Glutamatergic neuron (in vitro differentiated cells): ENCODE measurements at places on chromosomes 6 and 20. TPM values are rescaled to one million over a fixed set of nuclear protein-coding genes. Genes with fewer than 3 reads are reported as not detected.

TP53TG5 gene
- total RNA-seq: not detected

APCDD1L gene
- total RNA-seq: not detected

- peaks cover 11% of the 10 kb centered on the region for H3K27me3 ChIP-seq
- H3K4me3 ChIP-seq: peak overlapping the region; percentile 74
- no peaks in the 10 kb centered on the region for H3K36me3 ChIP-seq
These were observed 672 bp downstream of the SIRPA start for GRCh38 chr20:1895674-1896483.

- DNase-seq: peak; percentile 62
- no peak overlapping the region for H3K4me3 ChIP-seq
- H3K4me1 ChIP-seq: no peaks in the 10 kb centered on the region
- no peaks in the 10 kb centered on the region for H3K27me3 ChIP-seq
- H3K36me3 ChIP-seq: no peaks in the 10 kb centered on the region
- no peak overlapping the region for H3K27ac ChIP-seq
These were observed 208.8 kb downstream of the RNF144B start for GRCh38 chr6:18595774-18596530.

- H3K36me3 ChIP-seq: no peaks in the 10 kb centered on the region
- no peaks in the 10 kb centered on the region for H3K27me3 ChIP-seq
- DNase-seq: no peak
These were observed 91.2 kb upstream of the ADTRP start for GRCh38 chr6:11869672-11870340.

- DNase-seq: no peak
- H3K27ac ChIP-seq: no peak overlapping the region
- H3K36me3 ChIP-seq: no peaks in the 10 kb centered on the region
- no peak overlapping the region for H3K4me3 ChIP-seq
- H3K4me1 ChIP-seq: peaks cover 3% of the 10 kb centered on the region
These were observed 157.8 kb upstream of the TSHZ2 start for GRCh38 chr20:52814371-52814770.

GRCh38 chr20:21554376-21554890 lies 40.6 kb upstream of the NKX2-2 start:
- no peaks in the 10 kb centered on the region for H3K4me1 ChIP-seq
- H3K27me3 ChIP-seq: no peaks in the 10 kb centered on the region
- H3K27ac ChIP-seq: no peak overlapping the region
- DNase-seq: no peak
- H3K36me3 ChIP-seq: no peaks in the 10 kb centered on the region

- H3K36me3 ChIP-seq: no peaks in the 10 kb centered on the region
- DNase-seq: no peak
- no peaks in the 10 kb centered on the region for H3K27me3 ChIP-seq
- H3K4me3 ChIP-seq: no peak overlapping the region
- no peak overlapping the region for H3K27ac ChIP-seq
These were observed 9.1 kb downstream of the ZNF292 start for GRCh38 chr6:87164506-87164905.

DNA sequence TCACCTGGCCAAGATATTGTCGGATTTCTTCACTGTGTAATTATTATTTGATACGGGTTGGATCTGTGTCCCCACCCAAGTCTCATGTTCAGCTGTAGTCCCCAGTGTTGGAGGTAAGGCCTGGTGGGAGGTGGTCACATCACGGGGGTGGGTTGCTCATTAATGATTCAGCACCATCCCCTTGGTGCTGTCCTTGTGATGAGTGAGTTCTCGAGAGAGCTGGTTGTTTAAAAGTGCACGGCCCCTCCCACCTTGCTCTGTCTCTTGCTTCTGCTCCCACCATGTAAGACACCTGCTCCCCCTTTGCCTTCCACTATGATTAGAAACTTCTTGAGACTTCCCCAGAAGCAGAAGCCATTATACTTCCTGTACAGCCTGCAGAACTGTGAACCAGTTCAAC lies 173.9 kb upstream of the PMEPA1 start:
- H3K4me1 ChIP-seq: peaks cover 19% of the 10 kb centered on the region
- DNase-seq: no peak
- no peak overlapping the region for H3K4me3 ChIP-seq

DNA sequence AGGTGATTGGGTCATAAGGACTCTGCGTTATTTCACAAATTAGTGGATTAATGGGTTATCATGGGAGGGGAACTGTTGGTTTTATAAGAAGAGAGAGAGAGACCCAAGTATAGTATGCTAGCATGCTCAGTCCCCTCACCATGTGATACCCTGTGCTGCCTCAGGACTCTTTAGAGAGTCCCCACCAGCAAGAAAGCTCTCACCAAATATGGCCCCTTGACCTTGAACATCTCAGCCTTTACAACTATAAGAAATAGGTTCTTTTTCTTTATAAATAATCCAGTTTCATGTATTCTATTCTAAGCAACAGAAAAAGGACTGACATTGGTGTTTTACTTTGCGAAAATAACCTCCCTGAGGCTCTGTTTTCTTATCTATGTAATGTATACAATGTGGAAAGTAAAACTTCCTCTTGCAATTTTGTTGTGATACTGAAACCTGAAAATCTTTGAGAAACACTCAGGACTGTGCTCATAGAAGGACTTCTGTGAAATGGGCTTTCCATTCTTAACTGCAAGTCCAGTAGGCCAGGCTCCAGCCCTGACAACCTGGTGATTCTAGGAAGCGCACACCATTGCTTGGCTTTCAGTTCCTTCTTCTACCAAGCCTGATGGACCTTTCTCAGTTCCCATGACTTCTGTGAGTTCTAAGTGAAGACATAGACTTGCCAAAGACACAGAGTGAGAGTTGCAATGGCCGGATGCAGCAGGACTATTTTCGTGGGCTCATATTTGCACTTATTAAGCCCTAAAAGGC lies 21.9 kb downstream of the SIRPD start:
- no peak overlapping the region for H3K27ac ChIP-seq
- H3K4me1 ChIP-seq: no peaks in the 10 kb centered on the region
